ENCODE measurements at places on chromosomes 16 and 17.
A peak's percentile ranks its signal among the peaks of the same experiment; 100 is the strongest.

DNA sequence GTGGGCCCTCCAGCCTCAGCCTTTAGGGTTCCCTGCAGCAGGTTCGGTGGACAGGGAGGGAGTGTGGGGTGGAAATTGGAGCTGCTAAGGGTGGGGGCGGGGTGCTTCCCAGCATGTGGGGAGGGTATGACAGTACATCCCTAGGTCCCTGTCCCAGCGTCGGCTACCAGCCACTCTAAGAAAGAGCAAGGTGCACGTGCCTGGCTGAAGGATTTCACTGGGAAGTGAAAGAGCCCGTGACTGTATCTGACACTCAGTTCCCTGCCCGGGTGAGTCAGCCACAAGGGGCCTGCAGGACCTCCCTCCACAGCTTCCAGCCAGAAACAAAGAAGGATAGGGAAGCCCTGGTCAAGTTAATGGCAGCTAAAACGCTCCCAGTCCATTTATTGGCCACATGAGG is 4.1 kb downstream of the SNRNP25 start:
- no peak for DNase-seq

DNA sequence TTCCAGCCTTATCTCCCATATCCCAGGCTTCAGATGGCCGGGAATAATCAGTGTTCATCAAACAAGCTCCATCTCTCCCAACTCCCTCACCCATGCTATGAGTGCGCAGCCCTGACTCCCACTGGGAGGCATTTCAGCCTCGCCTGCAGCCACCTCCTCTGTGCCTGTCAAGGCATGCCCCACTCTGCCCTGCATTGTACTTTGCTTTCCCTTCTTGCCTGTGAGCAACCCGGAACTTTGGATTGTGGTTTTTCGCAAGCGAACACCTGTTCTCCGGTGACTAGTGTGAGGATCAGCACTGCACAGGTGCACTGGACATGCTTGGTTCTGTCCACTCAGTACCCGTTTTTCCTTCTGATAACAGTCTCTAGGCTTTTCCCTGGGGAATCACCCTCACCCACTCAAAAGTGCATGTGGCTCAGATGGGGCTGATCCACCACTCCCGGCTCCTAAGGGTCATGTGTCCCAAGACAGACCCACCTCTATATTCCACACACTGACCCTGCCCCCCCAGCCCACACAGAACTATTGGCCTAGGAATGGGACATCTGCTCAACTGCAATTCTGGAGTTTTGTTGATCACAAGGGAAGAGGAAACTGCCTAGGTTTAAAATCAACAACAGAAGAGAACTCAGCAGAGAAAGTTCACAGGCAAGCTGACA is 9.1 kb downstream of the CHST6 start:
- no peak for DNase-seq

DNA sequence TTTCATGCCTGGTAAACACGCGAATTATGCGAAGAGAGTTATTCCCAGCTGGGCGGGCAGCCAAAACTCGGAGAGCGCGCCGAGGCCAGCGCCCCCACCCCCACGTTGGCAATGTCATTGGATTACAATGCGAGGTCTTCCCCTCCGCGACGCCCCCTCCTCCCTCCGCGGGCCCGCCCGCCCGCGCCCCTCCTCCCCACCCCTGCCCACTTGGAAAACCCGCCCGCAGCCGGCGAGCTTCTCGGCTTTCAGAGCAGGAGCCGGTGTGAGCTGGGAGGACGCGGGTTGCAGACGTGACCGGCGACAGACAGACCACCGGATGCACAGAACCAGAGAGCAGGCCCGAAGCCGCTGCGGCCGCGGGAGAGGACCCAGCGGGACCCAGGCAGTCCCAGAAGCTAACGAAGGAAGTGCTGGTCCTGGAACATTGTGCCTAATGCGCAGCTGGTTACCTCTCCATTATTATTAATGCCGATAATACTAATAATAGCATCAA is 4.0 kb downstream of the NOG start:
- no peak for DNase-seq

- no peak for DNase-seq
These were observed 19.8 kb downstream of the ZNF385C start for GRCh38 chr17:42078396-42079043.

DNA sequence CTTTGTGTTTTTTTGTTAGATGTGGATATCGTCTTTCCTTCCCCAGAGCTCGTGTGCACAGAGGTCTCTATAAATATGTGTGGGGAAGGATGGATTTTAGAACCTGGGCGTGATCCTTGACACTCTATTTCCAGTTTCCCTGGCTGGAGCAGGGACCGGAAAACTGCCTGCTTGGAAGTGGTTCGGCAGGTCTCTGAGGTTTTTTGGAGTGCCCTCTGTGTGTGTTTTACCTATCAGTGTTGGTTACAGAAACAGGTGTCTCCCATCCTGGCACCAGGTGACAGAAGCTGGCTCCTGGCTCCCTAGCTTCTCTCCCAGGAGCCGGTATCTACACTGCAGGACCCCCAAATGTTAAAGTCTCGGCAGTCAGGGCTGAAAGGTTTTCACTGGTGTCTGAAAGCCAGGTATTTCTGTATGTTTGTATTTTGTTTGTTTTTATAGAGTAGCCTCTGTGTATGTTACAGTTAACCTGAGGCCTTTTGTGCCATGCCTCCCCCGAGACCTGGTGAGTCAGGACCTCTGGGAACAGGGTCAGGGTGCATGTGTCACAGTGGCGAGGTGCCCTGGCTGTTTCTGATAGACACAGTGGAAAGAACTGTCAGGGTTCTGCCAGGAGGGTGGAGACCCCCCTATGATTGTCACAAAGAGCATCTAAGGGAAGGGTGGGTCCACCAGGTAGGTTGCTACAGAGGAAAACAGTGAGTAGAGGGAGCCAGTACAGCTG is 31.3 kb downstream of the ZC3H18 start:
- DNase-seq: no peak

DNA sequence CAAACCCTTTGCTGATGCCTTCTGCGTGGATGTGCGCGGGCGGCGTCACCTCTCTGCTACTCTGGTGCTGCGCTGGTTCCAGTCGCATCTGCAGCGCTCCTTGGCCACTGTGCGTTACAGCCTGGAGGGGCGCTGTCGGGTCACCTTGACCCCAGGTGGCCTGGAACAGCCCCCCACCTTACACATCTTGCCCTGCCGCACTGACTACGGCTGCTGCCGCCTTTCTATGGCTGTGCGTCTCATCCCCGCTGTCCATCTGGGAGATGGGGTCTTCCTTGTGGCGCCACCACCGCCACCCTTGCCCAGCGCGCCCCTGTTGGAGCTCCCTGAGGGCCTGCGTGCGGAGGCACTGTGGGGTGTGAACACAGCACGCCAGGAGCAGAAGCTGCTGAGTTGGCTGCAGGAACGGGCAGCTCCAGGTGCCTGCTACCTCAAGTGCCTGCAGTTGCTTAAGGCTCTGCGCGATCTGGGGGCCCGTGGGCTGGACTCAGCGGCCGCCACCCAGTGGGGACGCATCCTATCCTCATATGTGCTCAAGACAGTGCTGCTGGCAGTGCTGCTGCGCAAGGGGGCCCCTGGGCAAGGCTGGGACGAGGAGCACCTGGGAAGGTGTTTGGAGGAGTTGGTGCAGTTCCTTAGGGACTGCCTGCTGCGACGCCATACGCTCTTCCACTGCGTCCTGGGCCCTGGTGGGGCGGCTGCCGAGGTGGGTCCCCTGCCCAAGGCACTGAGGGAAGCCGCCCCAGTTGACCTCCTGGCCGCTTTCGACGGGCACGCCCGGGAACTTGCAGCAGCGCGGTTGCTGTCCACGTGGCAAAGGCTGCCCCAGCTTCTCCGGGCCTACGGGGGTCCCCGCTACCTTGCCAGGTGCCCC is 1.6 kb downstream of the ITPRIPL2 start:
- DNase-seq: no peak

- no peak for DNase-seq
These were observed 681.9 kb downstream of the CDH11 start for GRCh38 chr16:64440005-64440404.

GRCh38 chr17:30389756-30390300 is 11.1 kb downstream of the CPD start:
- no peak for DNase-seq

DNA sequence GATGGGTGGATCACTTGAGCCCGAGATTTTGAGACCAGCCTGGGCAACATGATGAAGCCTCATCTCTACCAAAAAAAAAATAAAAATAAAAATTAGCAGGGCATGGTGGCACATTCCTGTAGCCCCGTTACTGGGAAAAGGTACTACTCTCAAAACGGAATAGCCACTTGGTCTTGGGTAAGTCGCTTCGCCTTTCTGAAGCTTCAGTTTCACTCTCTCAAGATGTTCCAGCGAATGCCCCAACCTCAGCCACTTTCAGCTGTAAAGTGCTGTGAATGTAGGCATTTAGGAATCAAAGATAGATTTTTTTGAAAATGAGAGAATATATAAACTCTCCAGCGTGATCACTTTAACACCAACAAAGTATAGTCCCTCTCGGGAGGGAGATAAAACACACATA is 154.1 kb upstream of the HS3ST3A1 start:
- no peak for DNase-seq

GRCh38 chr16:82152641-82153112 is 17.3 kb downstream of the MPHOSPH6 start:
- no peak for DNase-seq

GRCh38 chr17:71511266-71511995 is 609.4 kb upstream of the SOX9 start:
- DNase-seq: no peak

- no peak for DNase-seq
These were observed 310.7 kb upstream of the ASIC2 start for GRCh38 chr17:33603789-33604188.

DNA sequence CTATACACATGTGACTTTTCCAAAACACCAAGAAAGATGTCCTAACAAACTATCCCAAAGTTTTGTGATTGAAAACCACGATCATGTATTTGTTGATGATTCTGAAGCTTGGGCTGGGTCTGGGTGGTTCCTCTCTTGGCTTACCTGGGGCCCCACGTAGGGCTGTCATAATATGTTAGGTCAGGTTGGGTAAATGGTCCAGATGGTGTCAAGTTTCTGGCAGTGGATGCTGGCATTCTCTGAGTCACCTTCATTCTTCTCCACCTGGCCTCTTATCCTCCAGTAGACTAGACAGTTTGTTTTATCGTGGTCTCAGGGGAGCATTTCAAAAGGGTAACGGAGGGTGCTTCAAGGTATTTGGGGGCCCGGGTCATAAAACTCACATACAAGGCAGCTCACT is 39.4 kb downstream of the SYCE1L start:
- no peak for DNase-seq

GRCh38 chr16:83145297-83145696 is 518.5 kb downstream of the CDH13 start:
- no peak for DNase-seq

DNA sequence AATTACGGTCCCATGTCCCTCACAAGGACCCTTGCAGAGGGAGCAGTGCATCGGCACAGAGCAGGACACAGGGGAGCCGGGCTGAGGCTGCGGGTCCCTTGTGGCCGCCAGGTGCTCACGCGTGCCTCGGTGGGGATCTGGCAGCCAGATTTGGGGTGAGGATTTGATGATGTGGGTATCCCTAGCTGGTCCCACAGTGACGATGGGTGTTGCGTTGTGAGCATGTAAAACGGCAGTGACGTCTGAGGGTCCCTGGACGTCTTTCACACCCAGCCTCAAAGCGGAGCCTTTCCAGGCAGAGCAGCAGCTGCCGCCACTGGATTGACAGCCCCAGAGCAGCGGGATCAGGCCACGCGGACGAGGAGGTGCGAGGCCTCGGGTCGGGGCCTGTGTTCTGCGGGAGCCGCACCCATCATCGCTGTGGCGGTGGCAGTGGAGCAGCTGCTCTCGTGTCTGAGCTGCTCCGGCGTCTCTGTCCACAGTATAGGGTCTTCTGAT is 54.6 kb downstream of the WDR45B start:
- DNase-seq: no peak

DNA sequence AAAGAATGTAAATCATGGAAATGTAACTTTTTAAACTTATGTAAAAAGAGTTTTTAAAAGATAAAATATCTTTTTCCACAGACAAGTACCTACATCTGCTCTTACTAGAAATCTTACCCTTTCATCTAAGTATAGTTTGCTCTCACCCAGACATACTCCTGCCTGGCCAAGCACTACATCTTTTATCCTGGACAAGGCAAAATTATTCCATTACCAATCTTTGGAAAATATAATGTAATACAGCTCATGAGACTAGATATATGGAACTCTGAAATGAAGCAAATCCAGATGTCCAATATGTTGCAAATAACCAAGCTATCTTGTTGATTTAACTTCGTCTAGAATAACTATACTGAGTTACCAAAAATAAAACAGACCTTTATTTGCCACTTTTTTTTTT is 50.0 kb downstream of the VMP1 start:
- DNase-seq: peak; percentile 44

DNA sequence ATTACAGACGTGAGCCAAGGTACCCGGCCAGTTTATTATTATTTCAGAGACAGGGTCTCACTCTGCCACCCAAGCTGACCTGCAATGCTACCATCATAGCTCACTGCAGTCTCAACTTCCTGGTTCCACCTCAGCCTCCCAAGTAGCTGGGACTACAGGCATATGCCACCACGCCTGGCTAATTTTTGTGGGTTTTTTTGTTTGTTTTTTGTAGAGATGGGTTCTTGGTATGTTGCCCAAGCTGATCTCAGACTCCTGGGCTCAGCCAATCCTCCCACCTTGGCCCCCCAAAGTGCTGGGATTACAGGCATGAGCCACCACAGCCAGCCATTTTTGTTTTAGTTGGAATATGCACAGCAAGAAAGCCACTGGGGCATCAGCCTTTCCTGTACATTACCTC is 115.7 kb downstream of the MRM1 start:
- no peak for DNase-seq

DNA sequence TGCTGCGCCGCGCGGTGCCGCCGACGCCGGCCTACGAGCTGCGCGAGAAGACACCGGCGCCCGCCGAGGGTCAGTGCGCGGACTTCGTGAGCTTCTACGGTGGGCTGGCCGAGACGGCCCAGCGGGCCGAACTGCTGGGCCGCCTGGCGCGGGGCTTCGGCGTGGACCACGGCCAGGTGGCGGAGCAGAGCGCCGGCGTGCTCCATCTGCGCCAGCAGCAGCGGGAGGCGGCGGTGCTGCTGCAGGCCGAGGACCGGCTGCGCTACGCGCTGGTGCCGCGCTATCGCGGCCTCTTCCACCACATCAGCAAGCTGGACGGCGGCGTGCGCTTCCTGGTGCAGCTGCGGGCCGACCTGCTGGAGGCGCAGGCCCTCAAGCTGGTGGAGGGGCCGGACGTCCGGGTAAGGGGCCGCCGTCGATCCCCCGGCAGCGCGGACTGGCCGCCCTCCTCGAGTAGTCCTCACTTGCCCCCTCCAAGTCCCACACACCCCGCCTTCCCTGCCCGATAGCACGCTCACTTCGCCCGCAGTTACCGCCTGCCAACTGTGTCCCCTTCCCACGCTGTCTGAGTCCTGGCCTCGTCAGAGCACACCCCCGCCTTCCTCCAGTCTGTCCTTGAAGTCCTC is 470 bp downstream of the MLYCD start:
- no peak for DNase-seq

- DNase-seq: no peak
These were observed 45.3 kb downstream of the TOM1L2 start for GRCh38 chr17:17926840-17927449.
